ENCODE measurements at places on chromosomes 7 and 10.

DNA sequence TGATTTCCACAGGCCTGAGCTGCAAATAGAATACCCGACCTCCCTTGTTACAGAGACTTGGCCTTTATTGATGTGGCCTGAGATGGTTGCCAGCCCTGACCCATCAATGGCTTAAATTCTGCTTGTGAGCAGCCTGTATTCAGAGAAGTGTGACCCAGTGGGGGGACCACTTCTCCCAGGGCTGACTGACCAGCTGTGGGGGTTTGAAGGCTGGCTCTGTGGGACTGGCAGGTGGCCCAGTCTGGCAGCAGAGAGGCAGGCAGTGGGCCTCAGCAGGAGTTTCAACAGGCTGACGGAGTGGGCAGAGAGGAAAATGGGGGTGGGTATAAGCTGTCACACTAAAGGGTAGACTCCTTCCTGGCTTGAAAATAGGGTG lies 12.2 kb upstream of the PPIF start:
- no peak for DNase-seq

- DNase-seq, result no peak
Observed at GRCh38 chr10:115762029-115762428, 511.0 kb downstream of the GFRA1 start.

- no peak for DNase-seq
Observed at GRCh38 chr10:3829156-3830050, 44.4 kb upstream of the KLF6 start.

- no peak for DNase-seq
Observed at GRCh38 chr10:131758062-131758938, 142.5 kb upstream of the PPP2R2D start.

- DNase-seq, result no peak
Observed at GRCh38 chr7:134155206-134155605, 28.1 kb downstream of the LRGUK start.

GRCh38 chr10:103746598-103746997 lies 108.8 kb downstream of the SH3PXD2A start:
- DNase-seq, result no peak

DNA sequence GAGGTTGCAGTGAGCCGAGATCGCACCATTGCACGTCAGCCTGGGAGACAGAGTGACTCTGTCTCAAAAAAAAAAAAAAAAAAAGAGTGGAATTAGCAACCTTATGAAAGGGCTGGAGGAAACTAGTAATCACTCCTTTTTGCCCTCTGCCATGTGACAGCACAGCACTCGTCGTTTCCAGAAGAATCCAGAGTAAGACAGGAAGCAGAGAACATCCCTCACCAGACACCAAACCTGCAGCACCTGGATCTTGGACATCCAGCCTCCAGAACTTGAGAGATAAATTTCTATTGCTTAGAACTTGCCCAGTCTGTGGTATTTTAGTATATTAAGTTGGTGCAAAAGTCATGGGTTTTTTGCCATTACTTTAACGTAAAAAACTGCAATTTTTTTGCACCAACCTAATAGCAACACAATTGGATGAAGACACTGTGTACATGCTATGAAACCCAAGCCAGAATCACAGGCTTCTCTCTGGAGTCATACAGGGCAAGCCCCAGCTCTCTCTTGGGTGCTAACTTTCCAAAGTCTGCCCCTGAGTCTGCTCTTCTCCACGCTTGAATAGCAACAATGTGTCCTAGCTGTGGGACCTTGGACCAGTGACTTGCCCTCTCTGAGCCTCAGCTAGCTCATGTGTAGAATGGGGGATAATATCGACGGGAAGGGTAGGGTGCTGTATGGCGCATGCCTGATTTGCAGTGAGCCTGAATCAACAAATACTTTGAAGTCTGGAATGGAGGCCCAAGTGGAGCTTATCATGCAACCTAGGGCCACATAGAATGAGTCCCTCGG lies 55.1 kb downstream of the CHST3 start:
- no peak for DNase-seq

DNA sequence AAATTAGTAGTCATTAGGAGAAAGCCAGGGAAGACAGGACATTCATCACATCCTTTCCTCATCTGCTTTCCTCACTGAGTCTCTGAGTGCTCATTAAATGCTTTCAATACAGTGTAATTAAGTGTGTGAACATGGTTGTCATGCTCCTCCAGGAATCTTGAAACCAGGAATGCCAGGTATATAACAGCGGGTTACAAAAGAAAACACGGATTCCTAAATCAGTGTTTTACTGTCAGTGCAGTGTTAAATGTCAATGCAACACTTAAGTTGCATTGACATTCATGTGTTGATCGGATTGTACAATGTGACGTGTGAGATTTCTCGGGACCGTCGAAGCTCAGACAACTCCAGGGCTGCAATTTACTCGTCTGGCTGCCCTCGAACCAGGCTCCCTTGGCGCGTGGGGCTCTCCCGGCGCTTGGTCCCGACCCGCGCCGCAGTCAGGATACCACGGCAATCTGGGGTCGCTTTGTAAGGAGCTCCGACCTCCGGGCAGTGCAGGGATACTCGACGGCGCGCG lies 455 bp upstream of the SPAG6 start:
- DNase-seq, result no peak

DNA sequence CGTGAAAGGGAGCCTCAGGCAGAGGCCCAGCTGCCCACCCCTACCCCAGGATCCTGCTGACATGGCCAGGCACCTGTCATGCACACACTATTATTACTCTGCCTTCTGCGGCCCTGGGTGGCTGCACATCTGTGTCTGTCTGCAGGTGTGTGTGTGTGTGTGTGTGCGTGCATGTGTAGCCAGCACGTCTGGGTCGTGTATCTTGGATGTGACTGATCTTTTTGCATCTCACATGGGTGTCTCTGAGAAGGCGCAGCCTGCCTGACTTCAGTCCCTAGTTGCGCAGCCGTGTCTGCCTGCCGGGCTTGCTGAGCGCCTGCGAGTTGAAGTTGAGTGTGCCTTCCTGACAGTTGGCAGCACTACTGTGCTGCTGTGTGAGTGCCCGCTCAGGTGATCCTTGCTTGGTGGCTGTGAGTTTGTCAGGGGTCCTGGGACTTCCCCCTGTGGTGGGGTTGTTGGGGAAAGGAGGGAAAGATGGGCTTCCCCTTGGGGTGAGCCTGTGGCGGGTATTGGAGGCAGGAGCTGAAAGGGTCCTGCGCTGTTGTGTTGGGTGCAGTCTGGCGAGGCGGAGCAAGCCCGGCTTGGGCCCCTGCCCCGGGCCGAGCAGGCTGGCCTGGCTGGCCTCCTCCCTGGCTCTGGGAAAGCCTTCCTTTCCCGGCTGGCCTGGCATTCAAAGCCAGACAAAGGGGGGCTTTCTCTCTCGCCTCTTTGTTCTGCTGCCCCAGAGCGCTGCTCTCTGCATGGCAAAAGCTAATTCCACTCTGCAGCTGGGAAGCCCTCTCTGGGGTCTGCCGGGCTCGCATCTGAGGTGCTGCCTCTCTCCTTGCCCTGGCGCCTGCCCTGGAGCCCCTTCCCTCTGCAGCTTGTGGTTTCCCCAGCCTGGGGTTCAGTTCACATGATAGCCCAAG lies 4.9 kb downstream of the TRIM8 start:
- DNase-seq, result no peak

DNA sequence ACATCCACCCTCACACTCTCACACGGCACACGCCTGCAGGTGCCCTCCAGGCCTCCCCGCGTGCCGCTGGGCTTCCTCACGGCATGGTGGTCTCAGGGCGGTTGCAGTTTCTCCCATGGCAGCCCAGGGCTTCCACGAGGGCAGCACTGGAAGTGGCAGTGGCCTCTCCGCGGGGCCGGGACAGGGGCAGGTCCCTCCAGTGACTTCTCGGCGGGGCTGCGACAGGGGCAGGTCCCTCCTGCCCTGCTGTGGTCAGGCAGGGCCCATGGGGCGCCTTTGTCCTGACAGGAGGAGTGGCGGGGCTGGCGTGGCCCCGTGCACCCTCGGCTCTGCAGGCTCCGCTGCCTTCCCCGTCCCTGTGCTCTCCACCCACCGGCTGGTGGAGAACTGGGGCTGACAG lies 19.0 kb downstream of the PWWP2B start:
- no peak for DNase-seq

DNA sequence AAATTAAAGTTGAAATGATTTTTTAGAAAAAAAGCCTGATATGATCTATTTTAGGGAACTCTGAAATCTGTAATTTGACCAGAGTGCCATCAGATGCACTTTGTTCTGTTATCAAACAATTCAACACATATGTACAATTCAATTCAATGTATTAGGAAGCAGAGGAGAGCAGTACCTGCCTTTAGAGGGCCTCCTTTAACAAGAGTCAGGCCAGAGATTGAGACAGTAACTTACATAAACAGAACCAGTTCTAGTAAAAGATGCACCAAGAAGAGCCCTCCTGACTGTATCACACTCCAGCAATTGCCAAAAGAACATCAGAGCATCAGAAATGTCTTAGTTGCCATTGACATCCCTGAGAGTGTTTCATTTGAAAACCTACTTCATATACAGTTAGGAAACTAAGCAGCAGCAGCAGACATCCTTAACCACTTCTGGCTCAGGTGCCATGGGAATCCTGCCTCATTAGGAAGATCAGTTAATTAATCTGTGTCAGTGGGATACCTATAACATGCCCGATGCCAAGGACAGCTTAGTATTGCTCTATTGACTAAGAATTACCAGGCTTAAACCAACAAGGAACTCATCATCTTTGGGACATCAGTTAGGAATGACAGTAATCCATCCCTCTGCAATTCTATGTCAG lies 1222.6 kb upstream of the LRRN3 start:
- no peak for DNase-seq

DNA sequence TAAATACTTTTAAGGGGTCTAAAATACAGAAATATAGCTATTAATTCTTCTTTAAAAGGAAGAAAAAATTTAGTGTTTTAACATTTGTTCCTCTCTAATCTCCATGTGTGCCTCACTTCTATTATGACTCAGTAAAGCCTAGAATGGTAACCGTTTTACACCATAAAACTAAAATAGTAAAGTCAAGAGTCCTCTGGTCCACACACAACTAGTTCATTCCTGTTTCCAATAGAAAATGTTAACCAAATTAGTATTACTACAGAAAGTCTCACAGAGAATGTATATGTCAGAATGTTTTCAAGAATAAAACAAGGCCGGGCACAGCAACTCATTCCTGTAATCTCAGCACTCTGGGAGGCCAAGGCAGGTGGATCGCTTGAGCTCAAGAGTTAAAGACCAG lies 55.8 kb downstream of the CNOT4 start:
- no peak for DNase-seq

DNA sequence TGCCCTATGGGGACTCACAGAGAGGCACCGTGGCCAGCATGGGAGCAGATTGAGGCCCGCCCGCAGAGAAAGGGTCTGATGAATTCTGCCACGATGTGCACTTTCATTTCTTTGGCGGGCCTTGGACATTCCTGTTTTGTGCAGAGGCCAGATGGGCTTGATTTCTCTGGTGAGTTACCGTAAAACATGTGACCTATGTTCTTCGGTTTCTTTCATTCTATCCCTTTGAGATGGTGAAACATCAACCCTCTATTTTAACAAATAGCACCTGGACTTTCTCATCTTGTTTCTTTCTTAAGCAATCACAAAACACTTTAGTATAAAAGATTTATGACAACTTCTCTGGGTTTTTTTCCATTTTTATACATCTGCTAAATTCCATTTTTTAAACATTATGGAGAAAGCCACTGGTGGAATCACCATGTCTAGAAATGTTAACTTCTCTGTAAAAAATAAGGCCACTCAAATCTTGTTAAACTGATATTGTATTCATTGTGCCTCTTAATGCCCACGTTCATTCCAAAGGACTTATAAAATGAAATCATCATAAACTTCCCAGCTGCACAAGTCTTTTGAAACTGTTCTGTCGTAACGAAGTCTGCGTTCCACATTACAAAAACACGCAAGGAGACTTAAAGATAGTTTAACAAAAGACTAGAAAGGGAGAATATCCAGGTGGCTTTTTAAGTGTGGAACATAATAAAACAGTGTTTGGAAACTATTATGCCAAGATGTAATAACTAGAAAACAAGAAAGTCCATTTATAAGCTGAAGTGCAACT lies 21.4 kb upstream of the ODAD2 start:
- DNase-seq, result no peak

DNA sequence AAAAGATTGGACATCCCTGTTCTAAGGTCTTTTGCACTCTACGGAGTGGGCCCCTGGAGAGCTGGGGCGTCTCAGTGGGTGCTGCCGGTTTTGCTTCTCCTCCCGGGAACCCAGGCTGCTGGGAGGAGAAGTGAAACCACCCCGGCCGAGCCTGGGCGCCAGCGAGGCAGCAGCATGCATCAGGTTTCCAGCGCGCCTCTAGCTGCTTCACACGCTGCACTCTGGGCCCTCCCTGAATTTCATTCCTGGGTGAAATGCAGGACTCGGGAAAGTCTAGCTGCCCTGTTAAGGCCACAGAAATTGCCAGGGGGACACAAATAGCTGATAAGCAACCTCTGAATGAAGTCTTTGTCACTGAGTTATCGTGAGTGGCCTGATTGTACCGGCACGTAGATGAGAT lies 127.4 kb downstream of the TRRAP start:
- no peak for DNase-seq

- no peak for DNase-seq
Observed at GRCh38 chr10:132938472-132939339, 3.7 kb downstream of the CFAP46 start.
